ENCODE measurements at places on chromosomes 1 and 21.
A peak's percentile ranks its signal among the peaks of the same experiment; 100 is the strongest.

GRCh38 chr21:45435405-45435981 is 30.5 kb downstream of the COL18A1 start:
- DNase-seq: no peak

DNA sequence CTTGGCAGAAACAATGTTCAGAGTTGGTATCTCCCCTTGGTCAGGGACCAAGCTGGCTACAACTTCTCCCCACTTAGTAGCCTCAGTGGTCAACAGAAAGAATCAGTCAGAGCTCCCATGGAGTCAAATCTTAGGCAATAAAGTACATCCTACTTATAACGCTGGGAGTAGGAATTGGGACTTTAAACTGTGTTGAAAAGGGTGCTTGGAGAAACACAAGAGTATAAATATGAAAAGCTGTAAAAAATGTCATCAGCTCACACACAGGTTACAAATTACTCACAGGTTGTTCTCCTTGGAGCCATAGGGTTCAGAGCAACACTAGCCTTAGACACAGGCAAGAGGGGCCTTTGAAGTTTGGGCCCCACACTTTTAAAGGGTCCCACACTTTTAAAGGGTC is 67.4 kb downstream of the WLS start:
- no peak for DNase-seq

DNA sequence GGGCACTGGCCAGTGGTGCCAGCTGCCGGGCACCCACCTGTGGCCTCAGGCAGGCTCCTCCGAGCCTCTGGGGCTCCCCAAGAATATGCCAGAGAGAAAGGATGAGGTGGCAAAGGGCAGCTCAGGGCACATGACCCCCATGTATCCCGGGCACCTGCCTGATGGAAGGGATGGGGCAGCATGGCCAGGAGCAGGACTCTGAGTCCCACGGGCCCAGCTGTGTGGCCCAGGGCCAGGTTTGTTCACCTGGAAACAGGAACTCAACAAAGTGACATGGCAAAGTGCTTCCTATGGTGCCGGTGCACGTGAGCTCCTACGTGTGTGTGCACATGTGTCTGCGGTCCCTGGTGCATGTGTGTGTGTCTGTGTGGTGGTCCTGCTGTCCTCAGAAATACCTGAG is 9.5 kb upstream of the GPR153 start:
- no peak for DNase-seq

DNA sequence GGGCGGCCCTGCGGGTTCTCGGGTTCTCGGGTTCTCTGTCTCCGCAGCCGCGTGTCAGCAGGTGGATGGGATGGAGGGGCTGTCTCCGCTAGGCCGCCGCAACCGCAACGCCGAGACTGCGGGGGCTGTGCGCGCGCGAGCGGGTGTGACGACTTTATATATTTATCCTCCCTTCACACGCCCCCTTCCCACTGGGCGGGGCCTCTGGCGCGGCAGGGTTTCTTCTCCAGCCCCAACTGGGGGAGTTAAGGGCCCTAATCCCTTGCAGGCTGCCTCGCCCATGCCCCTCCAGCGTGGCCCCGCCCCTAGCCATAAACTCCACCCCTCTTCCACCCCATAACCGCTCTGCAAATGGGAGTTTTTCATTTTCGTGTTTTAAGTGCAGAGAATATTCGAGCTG is 3.4 kb downstream of the IGSF21 start:
- no peak for DNase-seq

DNA sequence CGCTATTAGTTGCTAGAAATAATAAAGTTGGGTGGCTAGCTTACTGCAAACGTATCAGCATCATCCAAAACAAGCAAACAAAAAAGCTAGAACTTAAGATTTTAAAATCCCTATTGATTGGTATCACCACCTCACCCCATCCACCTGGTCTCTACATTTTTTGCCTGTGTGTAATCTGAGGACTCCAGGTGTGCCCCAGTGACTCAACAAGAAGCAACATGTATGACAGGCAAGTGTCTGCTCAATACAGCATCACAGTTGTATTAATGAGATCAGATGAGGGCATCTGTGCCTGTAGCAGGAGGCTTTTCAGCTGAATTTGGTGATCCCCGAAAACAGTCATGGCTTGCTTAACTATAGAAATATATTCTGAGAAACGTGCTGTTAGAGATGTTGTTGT is 14.6 kb upstream of the PAPPA2 start:
- no peak for DNase-seq

DNA sequence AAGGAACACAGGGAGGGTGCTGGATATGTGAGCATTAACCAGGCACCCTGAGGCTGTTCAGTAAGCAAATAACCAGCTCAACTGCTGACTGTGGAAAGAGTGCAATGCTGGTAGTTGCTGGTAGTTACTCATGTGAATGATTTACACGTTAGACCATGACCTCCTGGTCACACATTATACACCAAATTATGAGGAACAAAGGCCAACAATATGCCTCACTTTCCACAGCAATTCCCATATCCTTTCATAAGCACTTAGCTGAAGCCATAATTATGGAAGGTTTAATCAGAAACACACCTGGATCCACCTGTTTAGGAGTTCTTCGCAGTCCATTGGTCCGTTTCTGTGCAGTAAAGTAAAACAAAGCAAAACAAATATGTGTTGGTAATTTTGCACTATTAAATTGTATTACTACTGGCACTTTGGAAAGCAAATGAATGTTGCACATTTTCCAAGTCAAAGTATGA is 281.8 kb downstream of the VAV3 start:
- no peak for DNase-seq

DNA sequence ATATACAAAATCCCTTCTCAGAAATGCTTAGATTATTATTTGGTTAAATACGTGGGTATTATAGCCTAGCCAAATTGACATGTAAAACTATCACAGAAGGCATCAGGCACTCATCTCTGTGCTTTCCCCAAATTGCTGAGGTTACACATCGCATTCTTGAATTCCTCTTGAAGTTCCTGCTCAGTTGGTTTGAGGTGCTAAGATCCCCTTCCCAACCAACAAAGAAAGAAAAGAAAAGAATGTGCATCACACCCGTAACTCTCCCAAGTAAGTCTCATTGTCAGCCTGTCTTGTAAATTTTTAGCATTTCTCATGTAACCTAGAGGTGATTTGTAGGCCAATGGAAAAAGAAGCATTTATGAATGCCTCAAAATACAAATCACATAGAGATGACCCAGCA is 539.2 kb upstream of the PRMT6 start:
- no peak for DNase-seq

- DNase-seq: peak; percentile 67
Measured at GRCh38 chr1:36871146-36871971, 163.0 kb downstream of the GRIK3 start.

DNA sequence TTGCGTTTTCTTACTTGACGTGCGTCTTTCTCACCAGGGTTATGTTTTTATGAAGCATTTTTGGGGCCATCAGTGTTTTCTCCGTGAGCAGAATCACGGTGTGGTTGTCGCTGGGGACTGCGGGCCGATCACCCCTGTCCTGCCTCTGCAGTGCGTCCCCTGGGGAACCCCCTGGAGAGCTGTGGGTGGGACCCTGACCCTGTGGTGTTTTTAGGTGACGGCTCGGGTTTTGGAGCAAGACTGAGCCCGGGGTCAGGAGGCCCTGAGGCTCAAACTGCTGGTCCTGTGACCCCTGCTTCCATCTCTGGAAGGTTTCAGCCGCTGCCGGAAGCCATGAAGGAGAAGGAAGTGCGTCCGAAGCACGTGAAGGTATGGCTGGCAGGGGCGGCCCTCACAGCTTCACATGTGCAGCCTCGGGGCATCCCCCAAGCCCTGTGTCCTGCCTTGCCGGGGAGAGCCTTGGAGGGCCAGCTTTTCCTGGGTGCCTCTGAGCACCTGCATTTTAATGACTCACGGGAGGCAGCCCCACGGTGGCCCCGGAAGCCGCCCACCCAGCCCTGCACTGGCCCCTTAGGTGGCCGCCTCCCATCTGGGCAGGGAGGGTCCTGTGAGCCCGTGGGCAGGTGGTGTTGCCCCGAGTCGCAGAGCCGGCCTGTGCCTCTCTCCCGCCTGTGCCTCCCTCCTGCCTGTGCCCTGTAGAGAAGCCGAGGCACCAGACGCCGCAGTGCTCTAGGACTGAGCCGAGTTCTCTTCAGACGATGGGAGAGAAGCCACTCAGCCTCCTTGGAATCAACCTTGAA is 36.7 kb upstream of the DIP2A start:
- DNase-seq: no peak

- DNase-seq: peak; percentile 54
Measured at GRCh38 chr1:226631229-226632000, 82.9 kb downstream of the STUM start.

DNA sequence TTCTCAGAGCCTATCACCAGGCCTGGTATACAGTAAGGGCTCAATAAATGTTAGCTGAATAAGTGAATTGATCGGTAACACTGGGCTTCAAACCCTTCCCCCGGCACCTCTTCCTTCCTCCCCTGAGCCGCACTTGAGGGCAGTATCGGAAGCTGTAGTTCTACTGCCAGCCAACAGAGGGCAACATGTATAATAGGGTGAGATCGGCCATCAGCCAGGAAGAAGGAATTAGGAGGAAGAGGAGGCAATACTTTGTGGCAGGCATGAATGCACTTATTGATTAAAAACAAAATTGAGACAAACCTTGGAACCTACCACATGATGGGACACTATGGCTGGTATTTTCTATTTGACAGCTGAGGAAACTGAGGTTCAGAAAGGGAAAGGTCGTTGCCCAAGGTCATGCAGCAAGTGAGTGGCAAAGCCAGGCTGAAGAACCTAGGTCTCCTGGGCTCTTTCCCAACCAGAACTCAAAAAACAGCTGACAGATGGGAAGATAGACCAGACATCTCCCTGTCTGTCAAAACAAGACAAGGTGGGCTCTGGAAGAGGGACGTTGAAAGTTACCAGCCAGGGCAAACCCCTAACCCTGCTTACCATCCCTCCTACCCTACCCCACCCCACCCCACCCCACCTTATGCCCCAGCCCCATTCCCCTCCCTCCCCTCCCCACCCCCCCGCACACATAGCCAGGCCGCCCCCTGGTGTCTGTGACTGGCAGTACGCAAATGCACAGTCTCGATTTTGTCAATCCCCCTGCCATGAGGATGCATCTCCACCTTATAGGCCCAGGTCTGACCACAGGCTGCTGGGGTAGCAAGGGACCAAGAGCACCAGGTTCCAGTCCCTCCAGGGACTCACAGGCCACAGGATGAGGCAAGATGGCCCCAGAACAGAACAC is 107.3 kb upstream of the RUNX3 start:
- DNase-seq: no peak

GRCh38 chr1:220928725-220929300 is 49.6 kb downstream of the HLX start:
- DNase-seq: no peak

DNA sequence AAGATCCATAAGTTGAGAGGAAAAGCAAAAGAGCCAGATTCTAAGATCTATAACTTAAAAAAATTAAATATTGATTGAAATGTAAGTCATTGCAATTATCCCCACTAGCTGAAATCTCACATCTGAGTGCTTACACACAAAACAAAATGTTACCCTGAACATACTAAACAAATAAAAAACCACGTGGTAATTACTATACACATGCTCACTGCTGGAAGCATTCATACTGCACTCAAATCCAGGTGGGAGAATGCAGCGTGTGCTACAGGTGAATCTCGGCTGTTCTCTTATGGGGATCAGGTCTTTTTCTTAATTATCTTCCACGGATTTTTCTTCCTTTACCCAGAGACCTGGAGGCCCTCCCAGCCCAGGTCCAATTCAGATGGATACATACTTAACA is 74.3 kb downstream of the SDC3 start:
- no peak for DNase-seq

DNA sequence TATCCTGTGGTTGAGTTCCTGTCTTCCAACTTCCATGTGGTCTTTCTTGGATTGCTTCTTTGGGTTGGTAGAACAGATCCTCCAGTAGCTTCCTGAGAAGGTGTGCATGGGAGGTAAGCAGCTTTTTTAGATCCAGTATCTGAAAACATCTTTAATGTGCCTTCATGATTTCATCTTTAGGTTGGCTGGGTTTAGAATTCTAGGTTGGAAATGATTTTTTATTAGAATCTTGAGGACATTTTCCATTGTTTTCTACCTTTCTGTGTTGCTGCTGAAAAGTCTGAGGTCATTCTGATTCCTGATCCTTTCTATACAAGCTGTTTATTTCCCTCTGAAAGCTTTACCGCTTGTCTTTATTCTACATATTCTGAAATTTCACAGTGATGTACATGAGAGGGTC is 94.8 kb downstream of the PEX14 start:
- no peak for DNase-seq

GRCh38 chr1:9699361-9699760 is 47.8 kb downstream of the PIK3CD start:
- DNase-seq: no peak

GRCh38 chr1:21669258-21670058 is at the start of gene RAP1GAP:
TSS of gene RAP1GAP (minus strand) at chr1:21669357. CDS start at chr1:21620032, 49,325 bp downstream.
- DNase-seq: peak; percentile 76

GRCh38 chr1:160459056-160459455 is 58.7 kb downstream of the VANGL2 start:
- DNase-seq: no peak

DNA sequence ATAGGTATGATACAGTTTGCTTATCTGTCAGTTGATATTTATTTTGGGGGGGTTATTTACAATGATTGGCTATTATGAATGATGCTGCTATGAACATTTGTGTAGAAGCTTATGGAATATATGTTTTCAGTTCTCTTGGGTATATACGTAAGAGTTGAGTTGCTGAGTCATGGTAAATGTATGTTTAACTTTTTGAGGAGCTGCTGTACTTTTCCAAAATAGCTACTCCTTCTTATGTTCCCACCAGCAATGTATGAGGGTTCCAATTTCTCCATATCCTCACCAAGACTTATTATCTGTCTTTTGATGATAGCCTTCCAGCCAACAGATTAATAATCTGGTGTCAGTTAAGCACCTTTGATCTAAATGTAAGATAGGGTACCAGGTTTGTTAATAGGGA is 11.9 kb downstream of the SOAT1 start:
- no peak for DNase-seq

DNA sequence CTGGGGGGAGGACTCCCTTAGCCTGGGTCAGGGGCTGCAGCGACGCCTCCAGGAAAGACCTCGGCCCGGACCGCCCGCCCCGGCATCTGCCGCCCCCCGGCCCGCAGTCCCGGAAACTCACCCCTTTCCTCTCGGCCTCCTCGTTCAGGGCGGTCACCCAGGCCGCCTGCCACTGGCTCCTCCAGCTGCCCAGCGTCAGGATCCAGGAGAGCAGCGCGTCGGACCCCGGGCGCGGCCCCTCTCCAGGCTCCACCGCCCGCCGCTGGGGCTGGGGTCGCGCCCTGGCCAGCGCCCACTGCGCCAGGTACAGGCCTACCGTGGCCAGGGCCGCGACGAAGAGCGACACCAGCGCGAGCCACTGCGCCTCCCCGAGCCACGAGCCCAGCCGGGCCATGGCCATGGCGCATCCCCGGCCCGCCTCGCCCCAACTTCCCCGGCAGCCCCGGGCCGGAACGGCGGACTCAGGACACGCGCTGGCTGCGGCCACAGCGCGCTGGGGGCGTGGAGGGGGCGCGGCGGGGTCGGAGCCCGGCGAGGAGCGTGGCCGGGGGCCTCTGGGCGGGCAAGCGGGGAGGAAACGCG is 478 bp downstream of the C2CD2 start:
- no peak for DNase-seq

GRCh38 chr1:21318057-21318713 is 27.9 kb upstream of the ECE1 start:
- no peak for DNase-seq

Measured in suprapubic skin (tissue), 4 donors.